ENCODE measurements at places on chromosomes 6 and 20.
A peak's percentile ranks its signal among the peaks of the same experiment; 100 is the strongest.

GRCh38 chr6:121844898-121845297, 409.5 kb downstream of the GJA1 start:
- DNase-seq = no peak

GRCh38 chr6:164252948-164253347, 838.4 kb downstream of the QKI start:
- DNase-seq = no peak

DNA sequence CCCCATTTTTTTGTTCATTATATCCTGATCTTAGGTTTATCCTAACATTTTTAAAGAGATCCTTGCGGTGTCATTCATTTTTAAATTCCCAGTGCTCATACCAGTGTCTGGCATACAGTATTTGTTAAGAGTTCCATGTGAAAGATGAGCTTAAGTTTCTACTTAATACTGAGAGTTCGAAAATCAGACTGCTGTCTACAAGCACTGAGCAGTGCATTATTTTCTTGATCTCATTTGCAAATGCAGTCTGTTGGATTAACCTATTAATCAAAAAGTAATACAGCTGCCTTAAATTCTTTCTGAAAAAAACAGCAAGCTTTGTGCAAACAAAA, 663 bp downstream of the COQ3 start:
- DNase-seq = no peak

- peak; percentile 79 for DNase-seq
Observed at GRCh38 chr6:4805553-4806336, 29.5 kb downstream of the CDYL start.

- DNase-seq = peak; percentile 87
Observed at GRCh38 chr20:20360464-20360863, 7.4 kb upstream of the INSM1 start.

DNA sequence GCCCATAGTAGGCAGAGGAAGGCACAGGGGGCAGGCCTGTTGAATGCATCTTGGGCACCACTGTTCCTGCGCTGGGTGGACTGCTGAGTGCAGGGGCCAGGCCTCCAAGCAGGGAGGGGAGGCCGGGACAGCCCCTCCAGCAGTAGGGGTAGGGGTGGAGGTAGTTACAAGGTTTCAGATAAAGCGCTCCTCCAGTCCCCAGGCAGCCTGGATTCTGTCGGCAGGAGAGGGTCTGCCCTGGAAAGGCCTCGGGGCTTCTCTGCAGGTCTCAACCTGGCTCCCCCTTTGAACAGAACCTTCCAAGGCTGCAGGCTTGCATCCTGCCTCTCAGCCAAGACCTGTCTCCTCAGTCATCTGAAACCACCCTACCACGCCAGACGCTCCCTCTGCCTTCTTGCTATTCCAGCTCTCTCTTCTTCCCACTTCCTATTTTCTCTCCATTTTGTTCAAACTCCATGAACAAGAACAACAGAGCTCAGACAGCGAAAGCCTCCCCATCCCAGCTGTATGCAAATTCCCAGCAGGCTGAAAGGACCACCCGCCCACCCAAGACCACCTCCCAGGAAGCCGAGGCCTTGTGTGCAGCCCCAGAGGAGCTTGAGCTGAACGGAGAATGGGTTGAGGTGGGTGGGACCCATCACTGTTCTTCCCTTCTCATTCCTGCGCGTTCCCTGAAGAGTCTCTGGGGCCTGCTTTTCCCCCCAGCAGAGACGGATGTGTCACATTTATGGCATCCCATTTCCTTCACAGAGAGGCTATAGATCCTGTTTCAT, 1.4 kb downstream of the MLN start:
- DNase-seq = no peak

DNA sequence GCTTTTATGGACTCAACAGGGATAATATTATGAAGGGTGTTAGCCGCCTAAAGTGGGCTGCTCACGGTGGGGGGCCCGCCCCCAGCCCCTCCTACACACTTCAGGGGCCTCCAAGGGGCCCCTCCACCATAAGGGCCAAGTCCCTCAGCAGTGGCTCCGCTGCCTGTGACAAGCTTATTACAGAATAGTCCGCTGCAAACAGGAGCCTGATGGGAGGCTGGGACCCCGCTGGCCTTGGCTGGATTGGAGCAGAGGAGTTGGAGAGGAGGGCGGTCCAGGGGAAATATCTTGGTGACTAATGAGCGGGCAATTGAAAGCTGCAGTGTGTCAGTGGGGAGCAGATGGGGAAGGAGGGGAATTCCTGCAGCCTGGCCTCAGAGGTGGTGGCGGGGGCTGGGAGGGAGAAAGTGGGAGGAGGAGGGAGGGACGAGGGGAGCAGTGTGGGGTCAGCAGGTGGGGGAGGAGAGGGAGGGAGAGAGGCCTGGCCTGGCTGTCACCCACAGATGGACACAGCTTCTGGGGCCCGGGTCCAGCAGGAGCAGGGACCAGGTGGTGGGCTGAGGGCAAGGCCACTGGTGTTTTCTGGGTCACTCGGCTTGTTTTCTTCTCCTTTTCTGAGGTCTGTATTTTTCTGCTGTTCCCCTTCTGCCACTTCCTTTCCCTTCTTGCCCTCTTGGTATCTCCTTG, 57.6 kb upstream of the FOXP4 start:
- DNase-seq = no peak

DNA sequence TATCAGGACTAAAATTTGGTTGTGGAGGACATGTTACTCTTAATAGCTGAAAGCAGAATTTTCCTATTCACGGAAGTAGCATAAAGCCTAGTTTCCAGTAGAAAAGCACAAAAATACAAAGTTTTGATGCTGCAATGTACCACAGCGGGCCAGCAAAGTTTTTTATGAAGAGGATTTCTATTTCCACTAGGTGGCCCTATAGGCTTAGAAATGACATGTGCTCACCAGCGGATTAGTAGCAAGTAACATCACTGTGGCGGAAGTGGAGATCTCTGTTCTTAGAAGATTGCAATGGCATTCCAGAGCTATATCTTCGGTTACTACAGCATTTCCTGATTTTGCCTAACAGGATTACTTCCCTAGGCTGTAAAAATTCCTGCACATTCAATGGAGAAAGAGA, 1219.0 kb upstream of the EYS start:
- no peak for DNase-seq

DNA sequence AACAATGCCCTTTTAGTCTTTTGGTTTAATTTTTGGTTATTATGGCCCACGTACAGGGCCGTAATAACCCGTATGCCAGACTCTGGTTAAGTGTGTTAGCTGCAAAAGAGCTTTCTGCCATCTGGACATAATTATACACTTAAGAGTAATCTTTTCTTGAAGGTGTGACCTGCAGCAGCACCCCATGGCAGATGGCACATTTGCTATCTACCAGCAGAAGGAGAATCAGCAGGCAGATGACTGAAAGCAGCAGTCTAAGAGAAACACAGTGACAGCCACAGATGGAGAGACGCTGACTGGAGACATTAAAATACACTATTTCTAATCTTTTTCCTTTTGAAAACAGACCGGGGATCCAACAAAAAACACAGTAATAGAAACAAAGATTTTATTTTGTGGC, 18.7 kb downstream of the ASF1A start:
- peak; percentile 70 for DNase-seq

DNA sequence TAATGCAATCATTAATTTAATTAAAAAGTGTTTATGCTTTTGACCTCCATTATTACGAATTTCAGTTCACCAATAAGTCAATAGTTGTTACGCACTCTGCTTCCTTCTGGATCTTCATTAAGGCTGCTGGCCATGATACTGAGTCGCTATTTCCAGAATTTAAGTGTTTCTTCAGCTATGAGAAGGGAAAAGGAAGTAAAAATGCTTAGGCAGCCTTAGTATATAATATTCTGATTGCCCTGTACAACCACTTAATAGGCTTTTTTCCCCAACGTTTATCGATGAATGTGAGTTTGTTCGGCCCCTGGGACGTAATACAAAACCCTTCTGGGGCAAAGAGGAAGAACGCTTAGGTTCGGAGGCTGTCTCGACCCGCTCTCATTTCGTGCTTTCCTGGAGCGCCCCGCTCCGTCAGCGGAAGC, 644 bp downstream of the OARD1 start:
- DNase-seq = no peak

GRCh38 chr6:82015043-82015442, 232.5 kb downstream of the IBTK start:
- DNase-seq = no peak

DNA sequence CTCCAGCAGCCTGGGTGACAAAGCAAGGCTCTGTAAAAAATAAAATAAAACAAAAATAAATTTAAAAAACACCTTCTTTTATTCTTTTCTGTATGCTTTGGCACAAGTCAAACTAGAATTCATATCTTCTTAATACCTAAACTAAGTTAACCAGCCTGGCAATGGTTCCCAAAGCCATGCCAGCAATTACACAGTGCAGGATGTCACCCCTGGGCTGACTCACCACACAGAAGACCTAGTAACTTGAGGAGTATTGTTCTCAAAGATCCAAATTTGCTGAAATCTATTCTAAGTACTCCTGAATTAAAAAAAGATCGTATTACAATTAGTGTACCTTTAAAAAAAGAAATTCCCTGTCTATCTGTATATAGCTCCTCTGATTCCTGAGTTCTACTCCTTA, 162.7 kb upstream of the SGK1 start:
- DNase-seq = no peak

DNA sequence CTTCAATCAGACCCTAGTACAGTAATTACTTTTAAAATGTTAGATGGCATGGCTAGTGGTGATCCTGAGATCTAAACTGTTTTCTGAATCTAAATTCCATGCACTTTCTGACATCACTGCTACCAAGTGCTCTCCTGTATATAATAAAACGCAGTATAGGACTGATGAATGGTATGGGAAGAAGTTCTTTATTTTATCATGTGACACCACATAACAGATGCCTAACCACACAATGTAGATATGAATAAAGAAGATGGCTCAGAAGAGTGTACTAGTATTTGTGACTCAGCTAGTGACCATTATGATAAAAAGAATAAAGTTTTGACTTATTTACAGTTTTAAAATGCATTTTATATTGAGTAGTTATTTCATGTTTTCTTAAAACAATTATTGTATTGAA, 8.5 kb downstream of the NDUFAF4 start:
- DNase-seq = no peak

DNA sequence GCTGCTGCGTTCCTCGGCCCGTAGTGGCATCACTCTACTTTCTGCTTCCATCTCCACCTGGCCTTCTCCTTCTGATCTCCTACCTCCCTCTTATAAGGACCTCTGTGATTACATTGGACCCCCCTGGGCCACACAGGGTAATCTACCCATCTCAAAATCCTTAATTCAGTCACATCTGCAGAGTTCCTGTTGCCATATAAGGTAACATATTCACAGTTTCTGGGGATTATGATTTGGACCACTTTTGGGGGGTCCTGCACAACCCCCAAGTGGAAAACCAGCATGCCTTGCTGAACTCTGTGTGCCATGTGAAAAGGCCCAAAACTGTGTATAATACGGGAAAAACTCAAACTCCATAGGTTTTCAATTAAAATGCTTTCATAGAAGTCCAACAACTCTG, 51.1 kb downstream of the LY86 start:
- DNase-seq = no peak

- no peak for DNase-seq
Observed at GRCh38 chr20:36306553-36307411, 643 bp downstream of the DLGAP4 start.

GRCh38 chr20:43529457-43530153, 22.1 kb downstream of the L3MBTL1 start:
- no peak for DNase-seq

Measured in G401 (cell line).